ENCODE measurements at places on chromosomes 2 and 18.
A peak's percentile ranks its signal among the peaks of the same experiment; 100 is the strongest.

GRCh38 chr18:6414118-6414722 is 491 bp downstream of the L3MBTL4 start:
- DNase-seq = no peak

- peak; percentile 62 for DNase-seq
Observed at GRCh38 chr2:231482806-231483391, 18.6 kb upstream of the NCL start.

DNA sequence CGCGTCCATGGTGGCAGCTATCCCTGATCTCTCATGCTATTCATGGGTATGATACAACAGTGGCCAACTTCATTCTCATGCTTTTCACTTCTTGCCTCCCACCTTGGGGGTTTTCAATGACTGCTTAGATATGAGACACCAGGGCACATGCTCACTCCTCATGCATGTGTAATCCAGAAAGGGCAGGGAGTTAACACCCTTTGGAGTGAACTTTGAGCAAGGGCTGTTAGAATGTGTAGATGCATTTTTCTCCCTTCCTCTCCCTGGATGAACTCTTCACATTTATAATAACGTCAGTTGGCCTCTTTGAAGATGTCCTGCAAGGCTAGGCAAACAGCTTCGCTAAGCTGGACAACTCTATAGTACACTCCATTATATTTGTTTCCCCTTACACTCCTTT is 56.7 kb downstream of the DPP10 start:
- no peak for DNase-seq

DNA sequence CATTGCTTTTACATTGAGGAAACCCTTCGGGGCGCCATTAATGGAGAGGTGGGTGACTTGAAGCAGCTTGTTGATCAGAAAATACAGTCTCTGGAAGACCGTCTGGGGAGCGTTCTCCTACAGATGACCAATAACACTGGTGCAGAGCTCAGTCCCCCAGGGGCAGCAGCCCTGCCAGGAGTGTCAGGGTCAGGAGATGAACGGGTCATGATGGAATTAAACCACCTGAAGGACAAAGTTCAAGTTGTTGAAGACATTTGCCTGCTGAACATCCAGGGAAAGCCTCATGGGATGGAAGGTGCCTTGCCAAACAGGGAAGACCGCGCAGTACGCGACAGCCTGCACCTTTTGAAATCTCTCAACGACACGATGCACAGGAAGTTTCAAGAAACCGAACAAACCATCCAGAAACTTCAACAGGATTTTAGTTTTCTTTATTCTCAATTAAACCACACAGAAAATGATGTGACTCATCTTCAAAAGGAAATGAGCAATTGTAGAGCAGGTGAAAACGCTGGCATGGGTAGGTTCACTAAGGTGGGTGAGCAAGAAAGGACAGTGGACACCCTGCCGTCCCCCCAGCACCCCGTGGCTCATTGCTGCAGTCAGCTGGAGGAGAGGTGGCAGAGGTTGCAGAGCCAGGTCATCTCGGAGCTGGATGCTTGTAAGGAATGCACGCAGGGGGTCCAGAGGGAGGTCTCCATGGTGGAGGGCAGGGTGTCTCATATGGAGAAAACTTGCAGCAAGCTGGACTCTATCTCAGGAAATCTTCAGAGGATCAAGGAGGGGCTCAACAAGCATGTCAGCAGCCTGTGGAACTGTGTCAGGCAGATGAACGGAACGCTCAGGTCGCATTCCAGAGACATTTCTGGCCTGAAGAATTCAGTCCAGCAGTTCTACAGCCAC is 45.0 kb downstream of the EMILIN2 start:
- DNase-seq = no peak

DNA sequence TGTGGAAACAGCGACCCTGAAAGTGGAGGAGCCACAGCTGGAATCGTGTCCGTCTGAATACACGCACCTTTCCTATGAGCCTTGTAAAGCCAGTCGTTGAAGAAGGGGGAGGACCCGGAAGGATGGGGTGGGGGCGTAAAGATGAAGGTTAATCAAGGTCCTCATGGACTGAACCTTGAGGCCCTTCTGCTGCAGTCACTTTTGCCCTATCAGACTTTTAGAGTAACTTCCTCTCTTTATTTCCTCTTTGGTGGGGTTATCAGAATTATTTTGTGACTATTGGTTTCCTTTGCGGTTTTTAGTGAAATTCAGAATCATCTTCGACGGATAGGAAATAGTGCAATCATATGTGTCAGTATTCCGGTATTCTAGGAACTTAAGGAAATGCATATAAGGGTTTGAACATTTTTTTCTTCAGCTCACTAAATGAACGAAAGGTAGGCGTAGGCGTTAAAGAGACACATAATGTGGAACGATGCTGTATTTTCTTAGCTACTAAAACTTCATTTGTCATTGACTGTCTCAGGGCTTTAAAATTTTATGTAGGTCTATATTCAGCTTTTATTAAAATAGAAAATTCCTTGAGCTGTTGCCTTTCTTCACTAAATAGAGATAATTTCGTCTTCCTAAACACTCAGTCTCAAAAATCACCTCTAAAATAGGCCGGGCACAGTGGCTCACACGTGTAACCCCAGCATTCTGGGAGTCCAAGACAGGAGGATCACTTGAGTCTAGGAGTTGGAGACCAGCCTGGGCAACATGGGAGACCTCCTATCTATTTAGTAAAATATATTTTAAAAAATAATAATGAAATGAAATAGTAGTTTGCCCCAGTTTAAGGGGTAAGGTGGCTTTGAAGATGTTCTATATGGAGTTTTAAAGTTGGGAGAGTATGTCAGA is 1.4 kb upstream of the YES1 start:
- DNase-seq = no peak

GRCh38 chr18:62957885-62958472 is 242.6 kb downstream of the PHLPP1 start:
- DNase-seq = peak; percentile 44

DNA sequence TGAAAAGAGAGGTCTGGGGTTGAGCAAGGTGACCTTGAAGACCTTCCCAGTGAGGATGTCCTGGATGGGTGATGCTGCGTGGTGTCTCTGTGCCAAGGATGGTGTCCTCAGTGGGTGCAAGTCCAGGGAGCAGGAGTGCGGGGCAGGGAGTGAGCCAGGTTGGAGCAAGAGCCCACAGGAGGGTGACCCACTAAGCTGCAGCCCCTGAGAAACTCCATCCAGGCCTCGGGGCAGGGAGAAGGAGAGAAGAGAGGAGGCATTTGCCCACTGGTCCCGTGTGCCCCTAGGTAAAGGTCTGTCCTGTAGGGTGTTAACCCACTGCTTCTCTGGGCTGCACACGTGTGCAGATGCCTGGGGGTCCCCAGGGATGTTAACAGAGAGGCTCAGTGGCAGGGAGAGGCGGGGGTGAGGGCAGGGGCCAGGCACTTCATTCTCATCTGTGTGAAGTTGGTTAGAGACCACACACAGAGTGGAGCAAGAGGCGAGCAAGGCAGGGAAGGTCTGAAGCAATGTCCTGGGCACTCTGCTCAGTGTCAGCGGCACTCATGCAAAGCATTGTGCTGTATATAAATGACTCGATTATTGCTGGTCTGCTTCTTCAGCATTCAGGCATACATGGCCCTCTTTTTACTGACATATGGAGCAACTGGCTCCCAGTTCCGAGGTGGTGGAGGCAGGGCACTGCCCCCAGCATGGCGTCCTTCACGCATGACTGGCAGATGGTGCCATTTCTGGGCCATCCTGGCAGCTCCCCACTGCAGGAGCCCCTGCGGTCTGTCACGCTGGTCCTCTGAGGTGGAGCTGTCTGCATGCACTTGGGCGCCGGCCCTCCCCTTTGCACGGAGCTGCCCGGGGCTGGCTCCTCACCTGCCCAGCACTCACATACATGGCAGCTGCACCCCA is 117.2 kb upstream of the HS6ST1 start:
- no peak for DNase-seq

DNA sequence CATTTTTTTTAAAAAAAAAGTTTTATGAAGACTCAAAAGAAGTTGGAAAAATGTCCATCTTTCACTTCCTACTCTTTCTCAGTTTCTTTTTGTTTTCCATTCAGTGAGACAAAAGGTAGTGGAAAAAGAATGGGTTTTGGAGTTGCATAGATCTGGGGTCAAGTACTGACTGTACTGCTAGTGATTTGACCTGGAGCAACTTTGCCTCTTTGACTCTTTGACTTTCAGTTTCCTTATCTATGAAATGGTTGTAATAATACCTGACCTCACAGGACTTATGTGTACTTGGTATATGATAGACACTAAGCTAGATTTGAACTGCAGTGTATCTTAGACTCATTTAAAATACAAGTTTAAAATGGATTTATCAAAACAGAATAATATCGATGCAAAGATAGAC is 3.5 kb upstream of the KCNE4 start:
- DNase-seq = no peak

GRCh38 chr2:11738589-11739436 is 7.6 kb upstream of the LPIN1 start:
- DNase-seq = no peak
